GM12892 (cell line): ENCODE measurements at places on chromosomes 13 and 19.

- DNase-seq: no peak
These were observed 951 bp upstream of the MTUS2 start for GRCh38 chr13:28819046-28819730.

- DNase-seq: no peak
These were observed 66.7 kb downstream of the LRRC63 start for GRCh38 chr13:46278474-46278873.

GRCh38 chr13:101967216-101967615 is 434.6 kb downstream of the FGF14 start:
- no peak for DNase-seq

DNA sequence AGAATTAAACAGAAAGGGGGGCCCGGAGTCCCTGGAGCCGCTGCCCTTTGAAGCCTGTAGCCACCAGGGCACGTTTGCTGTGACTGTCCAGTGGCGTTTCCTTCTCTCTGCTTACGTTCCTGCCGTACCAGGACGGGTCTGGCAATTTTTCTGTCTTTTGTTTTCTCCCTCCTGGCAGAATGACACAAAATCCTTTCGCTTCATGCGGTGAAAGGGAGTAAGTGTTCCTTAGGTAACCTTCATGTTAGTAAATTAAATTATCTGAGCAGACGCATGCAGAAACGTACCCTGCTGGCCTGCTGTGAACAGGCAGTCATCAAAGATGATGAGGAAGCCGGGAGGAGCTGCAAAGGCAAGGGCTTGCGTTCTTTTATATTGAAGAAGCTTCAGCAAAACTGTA is 299.3 kb upstream of the ARGLU1 start:
- no peak for DNase-seq

DNA sequence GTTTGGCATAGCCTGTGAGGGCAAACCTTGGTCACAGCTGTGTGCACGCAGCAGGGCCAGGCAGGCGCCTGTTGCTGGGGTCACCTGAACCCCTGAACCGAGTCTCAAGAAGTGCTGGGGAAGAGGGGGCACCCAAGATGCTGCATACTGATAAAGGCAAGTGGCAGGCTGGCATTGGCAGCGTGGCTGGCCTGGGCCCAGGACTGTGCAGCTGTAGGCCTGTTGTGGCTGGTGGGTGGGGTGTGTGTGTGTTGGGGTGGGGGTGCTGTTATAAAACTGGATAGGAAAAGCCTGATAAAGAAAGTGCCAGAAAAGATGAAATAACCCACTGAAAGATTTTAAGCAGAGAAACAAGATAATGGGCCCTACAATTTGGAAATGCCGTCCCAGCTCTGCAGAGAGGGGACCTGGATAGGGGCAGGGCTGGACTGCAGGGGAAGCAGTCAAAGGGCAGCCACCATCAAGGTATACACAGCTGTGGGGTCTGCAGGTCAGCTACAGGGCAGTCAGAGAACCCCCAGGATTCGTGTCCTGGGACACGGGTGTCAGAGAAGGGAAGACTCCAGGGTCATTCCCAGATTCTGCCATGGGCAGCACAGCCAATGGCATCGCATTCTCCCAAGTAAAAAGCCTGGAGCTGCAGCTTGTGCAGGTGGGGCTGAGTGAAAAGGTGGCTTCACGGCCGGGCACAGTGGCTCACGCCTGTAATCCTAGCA is 33.2 kb downstream of the CILP2 start:
- no peak for DNase-seq
